ENCODE measurements at places on chromosomes 2 and 18.
A peak's percentile ranks its signal among the peaks of the same experiment; 100 is the strongest.

GRCh38 chr2:180720829-180721228 lies 259.6 kb upstream of the UBE2E3 start:
- DNase-seq, result no peak

- peak; percentile 32 for DNase-seq
Measured at GRCh38 chr2:64699712-64700111, 46.0 kb upstream of the SERTAD2 start.

DNA sequence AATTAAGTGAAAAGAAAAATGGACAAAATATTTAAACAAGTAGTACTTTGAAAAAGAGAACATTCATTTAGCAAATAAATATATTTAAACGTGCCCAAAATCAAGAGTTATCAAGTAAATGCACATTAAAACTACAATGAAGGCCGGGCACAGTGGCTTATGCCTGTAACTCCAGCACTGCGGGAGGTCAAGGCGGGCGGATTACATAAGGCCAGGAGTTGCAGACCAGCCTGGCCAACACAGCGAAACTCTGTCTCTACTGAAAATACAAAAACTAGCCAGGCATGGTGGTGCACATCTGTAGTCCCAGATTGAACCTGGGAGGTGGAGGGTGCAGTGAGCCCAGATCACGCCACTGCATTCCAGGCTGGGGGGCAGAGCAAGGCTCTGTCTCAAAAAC lies 9.8 kb downstream of the STAM2 start:
- DNase-seq, result no peak

DNA sequence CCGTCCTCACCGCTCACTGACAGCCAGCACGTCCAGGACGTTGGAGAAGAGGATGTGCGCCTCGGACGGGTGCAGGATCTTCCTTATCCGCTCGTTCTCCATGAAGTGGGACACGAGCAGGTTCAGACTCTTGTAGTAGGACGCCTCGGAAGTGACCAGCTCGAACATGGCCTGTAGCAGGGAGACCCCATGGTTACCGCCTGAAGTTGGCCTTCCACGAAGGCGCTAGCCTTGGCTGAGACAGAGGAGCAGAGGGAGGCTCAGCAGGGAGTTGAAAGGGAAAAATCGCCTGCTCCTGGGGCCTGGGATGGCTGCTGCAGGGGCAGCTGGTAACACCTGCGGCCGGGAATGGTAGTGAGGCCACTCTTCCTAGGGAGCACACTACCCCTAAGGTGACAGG lies 24.7 kb downstream of the SNORC start:
- no peak for DNase-seq

- no peak for DNase-seq
Measured at GRCh38 chr2:33681364-33681757, 82.3 kb upstream of the FAM98A start.

GRCh38 chr2:67619204-67619603 lies 222.1 kb downstream of the ETAA1 start:
- no peak for DNase-seq

GRCh38 chr2:27954771-27955383 lies 64.3 kb downstream of the BABAM2 start:
- DNase-seq, result peak; percentile 58

- DNase-seq, result no peak
Measured at GRCh38 chr2:234157817-234158588, 107.5 kb downstream of the SPP2 start.

DNA sequence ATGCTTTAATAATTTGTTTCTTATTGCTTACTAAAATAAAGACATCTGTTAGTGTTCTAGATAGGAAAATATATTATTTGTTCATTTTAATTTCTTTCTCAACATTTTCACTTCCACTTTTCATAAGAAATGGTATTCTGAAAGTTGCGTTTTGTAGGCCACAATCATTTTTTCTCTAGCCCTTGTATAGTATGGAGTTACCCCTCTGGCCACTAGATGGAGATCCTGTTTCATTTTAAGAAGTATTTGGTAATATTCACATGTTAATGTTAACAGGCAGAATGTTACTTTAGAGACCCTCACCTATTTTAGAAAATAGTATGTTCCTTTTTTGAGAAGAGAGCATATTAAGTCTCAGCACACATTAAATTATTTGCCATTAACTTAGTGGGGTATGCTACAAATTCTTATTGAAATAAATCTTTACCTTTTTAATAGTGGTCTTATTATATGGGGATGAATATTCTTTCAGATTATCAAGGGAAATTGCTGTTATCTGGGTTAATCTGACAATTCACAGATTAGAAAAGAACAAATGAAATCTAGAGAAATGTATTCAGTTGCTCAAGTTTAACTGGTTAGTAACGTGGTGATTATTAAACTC lies 73.9 kb upstream of the TTC27 start:
- no peak for DNase-seq

DNA sequence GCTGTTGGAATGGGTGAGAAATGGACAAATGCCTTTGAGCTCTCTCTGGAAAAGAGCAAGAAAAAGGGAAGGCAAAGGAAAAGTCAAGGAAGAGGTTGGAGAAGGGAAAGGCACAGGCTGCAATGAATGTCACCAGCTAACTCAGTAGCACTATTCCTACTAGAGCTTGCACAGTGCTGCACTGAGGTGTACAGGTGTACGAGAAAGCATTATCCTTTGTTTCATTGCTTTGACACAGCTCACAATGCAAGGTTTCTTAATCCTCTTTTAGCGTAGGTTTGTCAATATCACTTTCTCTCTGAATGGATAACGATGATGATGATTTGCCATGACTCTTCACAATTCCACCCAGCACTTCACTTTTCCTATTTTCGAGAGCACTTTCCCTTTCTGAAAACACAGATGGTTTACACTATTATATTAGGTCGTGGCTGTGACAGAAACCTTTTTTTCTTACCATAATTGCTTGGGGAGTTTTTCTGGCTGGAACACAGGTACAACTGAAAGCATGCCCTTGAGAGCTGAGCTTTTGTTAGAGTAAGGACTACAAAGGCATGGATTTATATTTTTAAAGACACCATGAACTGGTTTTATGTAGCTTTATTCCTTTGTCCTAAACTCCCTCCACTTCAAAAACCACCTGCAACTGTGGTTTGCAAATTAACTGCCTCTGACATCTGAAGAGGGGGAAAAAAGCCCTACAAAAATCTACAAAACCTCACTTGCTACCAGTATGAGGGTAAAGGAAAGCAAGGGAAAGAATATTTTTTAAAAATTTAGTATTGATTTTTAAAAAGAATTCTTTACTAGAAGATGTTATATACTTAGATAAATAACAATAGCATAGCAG lies 265.5 kb downstream of the TGIF1 start:
- DNase-seq, result no peak

- peak; percentile 29 for DNase-seq
Measured at GRCh38 chr2:181104512-181105115, 124.2 kb downstream of the UBE2E3 start.

All from stimulated activated CD4-positive, alpha-beta T cell treated with anti-CD3 and anti-CD28 coated beads, Interleukin-4, amount 100 ng/mL, for 24 hours (primary cell).